NCI-H1105 (cell line): ENCODE measurements at places on chromosomes 6 and 20.
A peak's percentile ranks its signal among the peaks of the same experiment; 100 is the strongest.

DNA sequence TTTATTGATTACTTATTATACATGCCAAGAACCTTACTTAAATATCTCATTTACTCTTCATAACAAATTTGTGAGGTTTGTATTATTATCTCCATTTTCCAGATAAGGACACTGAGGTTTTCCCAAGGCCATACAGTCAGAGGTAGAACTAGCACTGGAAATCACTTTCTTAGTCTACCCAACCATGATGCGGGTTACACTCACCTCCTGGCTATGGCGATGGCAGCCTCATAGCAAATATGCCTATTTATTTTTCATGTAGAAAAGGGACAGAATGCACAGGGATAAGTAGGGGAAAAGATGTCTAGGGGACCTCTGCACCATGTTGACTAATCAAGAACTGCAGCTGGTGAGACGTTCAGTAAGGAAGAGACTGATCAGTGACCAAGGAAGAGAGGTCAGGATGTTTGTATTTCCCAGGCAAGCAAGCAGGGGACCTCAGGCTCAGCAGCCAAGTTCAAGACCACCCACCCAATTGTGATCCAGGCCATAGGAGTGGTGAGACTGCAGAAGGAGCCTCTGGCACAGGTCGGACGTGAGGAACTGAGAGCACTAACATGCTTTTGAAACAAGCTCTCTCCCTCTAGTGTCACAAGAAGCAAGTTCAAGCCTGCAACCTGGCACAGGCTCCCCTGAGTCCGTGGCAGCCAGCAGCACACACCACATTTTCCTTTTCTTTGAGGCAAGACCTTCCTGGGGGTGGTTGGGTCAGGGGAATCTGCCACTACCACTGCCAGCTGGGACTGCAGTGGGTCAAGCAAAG lies 97.8 kb downstream of the GMPR start:
- DNase-seq: no peak

DNA sequence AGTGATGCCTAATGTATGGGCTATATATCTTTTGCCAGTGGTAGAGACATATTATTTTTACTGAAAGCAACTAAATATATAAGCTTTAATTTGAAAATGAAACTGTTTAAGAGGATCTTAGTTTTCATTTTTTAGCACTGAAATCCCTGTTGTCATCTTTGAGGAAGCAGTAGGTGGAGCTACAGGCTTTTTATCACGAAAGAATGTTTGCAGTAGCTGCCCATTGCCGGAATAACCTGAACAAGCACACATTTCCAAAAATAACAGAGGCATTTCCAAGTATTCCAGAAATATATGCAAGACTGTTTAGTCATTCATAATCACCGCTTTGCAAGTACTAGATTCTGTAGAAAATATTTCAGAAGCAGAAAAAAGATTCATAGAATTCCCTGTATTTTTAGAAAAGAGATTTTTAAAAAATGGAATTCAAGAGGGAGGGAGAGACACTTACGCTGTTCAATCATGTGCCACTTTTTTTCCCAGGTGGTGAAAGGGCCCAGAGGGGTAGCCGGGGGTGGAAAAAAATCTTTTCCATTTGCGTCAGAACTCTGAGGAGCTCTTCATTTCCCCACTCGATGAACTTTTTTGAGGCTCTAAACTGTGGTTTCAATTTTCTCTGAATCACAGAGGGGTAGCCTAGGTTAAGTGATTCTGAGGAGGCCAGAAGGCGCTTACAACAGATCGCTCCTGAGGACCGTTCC lies 142.5 kb upstream of the FERMT1 start:
- DNase-seq: peak; percentile 25

GRCh38 chr20:17660667-17661066 lies 21.4 kb downstream of the RRBP1 start:
- no peak for DNase-seq

- no peak for DNase-seq
Measured at GRCh38 chr6:154258064-154258757, 98.4 kb downstream of the IPCEF1 start.

DNA sequence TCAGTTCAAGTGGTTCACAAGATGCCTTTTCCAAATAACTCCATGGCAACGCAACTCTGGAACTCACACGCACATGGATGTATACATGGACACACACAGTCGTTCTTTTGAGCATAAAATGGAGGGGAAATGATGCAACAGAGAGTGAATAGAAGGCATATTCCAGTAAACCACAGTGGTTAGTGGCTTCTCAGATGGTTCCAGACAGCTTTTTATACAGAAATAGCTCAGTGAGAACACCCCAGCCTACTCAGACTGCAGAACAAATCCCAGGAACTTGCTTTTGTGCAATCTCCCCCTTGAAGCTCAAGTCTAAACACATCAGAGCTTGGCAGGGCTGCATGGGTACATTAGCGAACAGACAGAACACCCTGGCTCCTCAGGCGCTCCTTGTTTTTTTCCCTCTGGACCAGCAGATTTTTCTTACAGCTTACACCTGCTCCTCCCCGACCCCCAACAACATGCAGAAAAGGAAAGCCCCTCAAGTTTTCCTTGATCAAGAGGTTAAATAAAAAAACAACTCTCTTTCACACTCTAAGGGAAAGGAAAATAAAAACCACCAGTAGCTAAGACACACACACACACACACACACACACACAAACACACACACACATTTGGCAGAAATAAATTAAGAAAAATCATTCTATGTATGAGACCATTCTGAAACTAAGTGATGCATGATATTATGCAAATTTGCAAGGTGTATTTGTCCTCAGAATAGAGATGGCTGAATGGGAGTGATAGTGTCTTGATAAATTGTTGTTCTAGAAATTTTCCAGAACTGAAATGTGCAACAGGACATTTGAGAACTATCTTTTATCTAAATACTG lies 51.2 kb upstream of the RANBP9 start:
- DNase-seq: no peak

DNA sequence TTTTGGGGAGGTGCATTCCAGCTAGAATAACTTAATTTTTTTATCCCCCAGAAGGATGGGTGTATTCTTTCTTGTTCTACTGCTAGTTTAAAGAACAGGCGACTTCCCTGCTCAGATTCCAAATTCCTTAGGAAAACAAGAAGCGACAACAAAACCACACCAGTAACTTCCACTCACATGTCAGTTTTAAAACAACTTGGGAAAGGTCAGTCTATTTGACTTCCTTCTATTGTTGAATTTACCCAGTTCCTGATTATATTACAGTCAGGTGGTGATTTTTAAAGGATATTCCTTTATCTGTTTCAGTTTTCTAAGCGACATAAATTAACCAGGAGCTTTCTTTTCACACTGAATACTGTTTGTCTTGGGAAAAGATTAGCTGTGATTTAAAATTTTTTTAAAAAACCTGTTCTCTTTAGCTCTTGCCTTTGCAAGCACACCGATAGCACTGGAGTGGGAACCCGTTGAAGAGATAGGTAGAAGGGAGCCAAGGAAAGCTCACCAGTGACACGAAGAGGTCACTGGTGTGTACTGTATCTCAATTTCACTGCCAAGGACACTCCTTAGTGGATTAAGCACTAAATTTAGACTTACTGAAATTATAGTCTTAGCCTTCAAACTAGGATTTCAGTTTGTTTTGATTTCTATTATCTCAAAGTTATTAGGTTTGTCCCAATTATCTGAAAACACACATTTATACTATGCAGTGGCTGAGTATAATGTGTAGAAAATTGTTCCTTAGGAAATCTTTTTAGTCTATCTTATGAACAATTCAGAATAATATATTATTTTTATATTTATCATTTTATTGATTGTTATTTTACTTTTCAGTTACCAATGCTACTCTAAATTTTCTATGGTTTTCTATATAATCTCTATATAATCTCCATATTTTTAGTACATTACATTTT lies 22.3 kb downstream of the MARCKS start:
- peak; percentile 62 for DNase-seq

DNA sequence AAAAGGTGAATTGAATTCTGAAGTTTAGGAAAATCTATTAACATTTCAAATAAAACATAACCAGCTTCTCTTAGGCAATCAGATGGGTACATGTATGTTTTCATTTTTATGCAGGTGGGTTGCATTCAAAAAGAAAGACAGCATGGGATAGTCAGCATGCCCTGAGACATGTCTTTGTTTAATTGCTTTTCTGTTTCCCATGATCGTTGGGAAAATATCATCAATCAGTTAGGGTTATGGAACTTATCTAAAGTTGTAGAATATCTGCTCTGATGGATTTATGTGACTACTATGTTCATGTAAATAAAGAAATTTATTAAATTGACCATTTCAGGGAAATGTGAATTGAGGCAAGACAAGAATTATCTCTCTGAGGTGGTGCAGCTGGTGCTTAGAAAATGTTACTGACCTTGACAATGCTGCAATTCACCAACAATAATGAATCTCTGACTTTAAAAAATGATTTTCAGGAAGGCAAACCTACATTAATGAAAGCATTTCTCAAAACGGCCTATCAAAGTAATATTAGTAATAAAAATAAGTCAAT lies 112.7 kb downstream of the RFPL4B start:
- no peak for DNase-seq

DNA sequence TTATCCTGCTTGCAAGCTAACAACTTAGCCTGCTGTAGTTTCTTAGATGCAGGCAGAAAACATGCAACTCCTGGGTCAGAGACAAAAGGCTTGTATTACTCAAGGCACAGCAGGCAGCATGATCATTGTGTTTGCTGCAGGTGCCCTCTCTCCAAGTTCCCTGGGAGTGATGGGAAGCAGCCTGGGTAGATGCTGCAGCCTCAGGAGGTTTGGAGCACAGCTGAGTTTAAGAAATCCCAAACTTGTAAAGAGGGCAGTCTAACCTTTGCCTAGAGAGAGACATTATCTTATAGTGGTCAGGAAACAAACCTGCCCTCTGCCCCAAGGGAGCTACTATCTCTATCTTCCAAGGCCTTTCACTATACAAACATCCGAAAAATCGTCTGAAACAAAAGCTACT lies 61.1 kb downstream of the PFDN4 start:
- no peak for DNase-seq

DNA sequence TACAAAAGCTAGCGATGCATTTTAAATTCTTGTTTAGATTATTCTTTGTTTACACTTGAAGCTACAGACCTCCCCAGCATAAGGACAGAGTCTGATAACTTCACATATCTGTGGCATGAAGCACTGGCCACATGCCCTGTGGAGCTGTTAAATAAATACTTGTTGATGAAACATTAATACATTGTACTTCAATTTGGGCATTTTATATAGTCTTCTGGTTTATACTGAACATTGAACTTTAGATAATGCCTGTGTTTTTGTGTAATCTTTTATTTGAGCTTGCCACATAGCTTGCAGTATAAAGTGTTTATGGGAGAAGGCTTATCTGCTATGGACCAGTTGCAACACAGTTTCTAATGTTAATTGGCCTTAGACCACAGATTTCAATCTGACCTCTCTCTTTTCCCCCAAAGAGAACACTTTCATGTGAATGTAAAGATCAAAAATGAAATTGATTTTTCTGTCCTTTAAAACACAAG lies 48.2 kb downstream of the FRK start:
- DNase-seq: no peak

- DNase-seq: peak; percentile 74
Measured at GRCh38 chr6:161918109-161918531, 644.3 kb upstream of the AGPAT4 start.

- no peak for DNase-seq
Measured at GRCh38 chr6:42556462-42556861, 7.4 kb upstream of the UBR2 start.

DNA sequence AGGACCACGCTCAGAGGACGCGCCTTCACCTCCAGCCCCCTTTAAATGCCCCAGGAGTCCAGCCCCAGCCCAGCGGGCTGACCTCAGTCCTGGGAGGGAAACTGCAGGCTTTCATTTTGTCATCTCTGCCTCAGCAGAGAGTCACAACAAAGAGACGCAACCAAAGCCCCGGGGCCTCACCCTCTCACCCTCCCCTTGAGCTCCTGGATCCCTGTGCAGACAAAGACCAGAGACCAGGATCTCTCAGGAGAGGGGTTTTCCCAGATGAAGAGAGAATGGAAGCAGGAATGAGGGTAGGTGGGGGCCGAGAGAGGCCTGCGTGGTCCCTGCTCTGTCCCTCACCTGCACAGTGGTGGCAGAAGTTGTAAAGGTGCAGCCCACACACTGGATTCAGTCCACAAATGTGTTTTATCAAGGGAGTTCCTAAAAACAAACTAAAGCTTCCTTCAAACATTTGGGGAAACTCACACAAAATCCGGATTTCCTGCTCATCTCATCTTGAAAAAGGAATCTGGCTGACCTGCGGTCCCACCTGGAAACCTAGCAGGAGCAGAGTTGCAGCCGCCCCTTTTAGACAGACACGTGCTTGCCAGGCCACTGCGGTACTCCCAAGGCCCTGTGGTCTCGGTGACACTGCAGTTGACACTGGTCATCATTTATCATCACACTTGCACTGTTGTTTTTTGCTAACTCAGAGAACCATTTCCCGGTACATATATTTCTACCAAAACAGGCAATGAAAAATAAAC lies 27.1 kb downstream of the PTGIS start:
- DNase-seq: no peak

DNA sequence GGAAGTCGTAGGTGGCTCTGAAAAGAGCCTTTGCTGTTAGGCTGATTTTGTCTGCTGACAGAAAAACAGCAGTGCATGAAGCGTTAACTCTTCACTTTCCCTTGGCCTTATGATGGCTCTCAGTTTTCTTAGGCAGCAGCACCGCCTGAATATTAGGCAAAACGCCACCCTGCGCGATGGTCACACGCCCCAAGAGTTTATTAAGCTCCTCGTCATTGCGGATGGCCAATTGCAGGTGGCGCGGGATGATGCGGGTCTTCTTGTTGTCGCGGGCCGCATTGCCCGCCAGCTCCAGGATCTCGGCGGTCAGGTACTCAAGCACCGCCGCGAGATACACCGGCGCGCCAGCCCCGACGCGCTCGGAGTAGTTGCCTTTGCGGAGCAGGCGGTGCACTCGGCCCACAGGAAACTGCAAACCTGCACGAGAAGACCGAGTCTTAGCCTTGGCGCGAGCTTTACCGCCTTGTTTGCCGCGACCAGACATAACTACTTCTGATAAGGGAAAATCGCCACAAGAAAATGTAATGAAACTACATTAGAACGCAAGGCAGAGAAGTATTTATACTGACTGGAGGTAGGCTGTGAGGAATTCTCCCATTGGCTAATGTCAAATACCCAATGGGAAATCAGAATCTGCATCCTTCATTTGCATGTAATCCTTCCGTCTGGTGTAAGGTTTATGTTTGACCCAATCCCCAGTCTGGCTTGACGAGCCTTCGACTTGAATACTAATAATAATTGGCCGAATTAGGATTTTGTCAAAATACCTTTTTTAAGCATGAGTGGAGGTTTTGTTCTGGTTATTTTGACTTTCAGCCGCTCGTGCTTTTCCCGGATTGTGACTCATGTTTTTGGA lies 53.9 kb upstream of the HFE start:
- peak; percentile 87 for DNase-seq

- peak; percentile 96 for DNase-seq
Measured at GRCh38 chr6:100592929-100593328, 128.2 kb upstream of the SIM1 start.

GRCh38 chr20:15840636-15841301 lies 732.5 kb downstream of the KIF16B start:
- no peak for DNase-seq
